ENCODE measurements at places on chromosomes 16 and 17. TPM values are rescaled to one million over a fixed set of nuclear protein-coding genes. Genes with fewer than 3 reads are reported as not detected.
A peak's percentile ranks its signal among the peaks of the same experiment; 100 is the strongest.

DNA sequence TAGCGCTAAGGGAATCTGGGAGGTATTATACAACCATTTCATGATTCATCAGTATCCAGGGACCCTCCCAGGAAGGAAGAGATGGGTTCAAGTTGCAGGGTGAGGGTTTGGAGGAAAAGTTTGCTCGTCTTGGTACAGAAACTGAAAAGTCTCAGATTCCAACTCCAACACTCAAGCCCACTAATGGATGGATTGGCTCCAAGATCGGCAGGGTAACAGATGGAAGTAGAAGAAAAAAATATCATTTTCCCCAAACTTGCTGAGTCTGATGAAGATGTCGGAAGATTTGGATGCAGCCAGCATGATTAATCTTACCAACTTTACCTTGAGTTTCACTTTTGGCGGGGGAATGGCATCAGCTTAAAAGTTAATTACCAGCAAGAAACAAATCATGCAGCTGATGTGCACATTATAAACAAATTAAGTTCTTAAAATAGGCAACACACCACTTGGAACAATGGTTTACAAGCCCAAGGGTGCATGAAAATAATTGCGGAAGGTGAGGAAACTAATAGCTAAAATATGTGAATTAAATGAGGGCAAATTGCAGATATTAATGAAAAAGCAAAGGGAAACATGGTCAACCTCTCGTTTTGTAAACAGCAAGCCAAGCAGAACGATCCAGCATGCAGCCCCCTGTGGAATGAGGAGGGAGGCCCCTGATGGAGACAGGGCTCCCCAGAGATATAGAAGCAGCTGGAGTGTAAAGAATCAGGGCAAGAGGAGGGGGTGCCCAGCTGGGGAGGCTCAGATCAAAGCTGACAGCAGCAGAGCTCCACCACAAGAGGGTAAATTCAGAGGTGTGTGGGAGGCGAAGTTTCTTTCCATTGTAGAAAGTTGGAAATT lies 44.1 kb upstream of the GRIN2A start:
- H3K4me1 ChIP-seq = peaks cover 6% of the 10 kb centered on the region
- H3K27ac ChIP-seq = no peak overlapping the region
- no peak overlapping the region for H3K4me3 ChIP-seq
- DNase-seq = no peak
- H3K27me3 ChIP-seq = no peaks in the 10 kb centered on the region

The UTS2R gene
- 0.36 TPM for total RNA-seq

DNA sequence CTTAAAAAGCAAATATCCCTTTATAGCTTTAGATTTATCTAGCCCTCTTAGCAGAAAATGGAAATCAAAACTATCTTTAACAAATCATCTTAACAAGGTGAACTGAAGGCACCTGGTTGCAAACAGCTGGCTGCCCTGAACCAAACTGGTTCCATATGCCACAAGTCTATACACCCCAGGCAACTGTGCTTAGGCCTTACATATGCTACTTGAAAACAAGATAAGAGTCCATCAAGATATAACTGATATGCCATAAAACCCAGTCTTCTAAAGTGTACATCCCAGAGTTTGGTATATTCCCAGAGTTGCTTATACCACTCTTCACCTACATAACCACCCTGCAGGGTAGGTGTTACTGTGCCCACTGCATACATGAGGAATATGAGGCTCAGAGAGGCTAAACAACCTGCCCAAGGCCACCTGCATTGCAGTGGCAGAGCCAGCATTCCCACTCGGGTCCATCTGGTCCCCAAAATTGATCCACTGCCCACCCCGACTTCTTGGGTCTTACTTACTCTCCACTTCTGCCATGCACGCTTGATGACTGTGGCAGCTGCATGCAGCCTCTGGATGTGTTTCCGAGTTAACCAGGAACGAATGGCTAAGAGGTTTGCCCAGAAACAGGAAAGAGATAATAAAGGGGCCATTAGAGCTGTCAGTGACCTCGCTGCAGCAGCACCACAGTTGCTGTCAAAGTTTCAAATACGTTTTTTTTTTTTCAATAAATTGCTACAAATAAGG lies 12.2 kb downstream of the ZNHIT3 start:
- no peak for DNase-seq
- no peak overlapping the region for H3K4me3 ChIP-seq
- no peak overlapping the region for H3K27ac ChIP-seq
- no peaks in the 10 kb centered on the region for H3K27me3 ChIP-seq

The GDPD1 gene
- total RNA-seq = 0.64 TPM

The CAVIN1 gene
- total RNA-seq = 1.1 TPM

The KRT28 gene
- not detected for total RNA-seq

GRCh38 chr16:83623091-83623730 lies 184.6 kb upstream of the HSBP1 start:
- H3K4me3 ChIP-seq = no peak overlapping the region
- no peaks in the 10 kb centered on the region for H3K27me3 ChIP-seq
- H3K27ac ChIP-seq = no peak overlapping the region
- no peaks in the 10 kb centered on the region for H3K36me3 ChIP-seq
- DNase-seq = no peak

GRCh38 chr16:55154956-55155355 lies 169.0 kb upstream of the IRX6 start:
- H3K27me3 ChIP-seq = no peaks in the 10 kb centered on the region
- no peak for DNase-seq
- H3K27ac ChIP-seq = no peak overlapping the region
- H3K36me3 ChIP-seq = no peaks in the 10 kb centered on the region

GRCh38 chr17:49082231-49082630 lies 50.3 kb upstream of the B4GALNT2 start:
- DNase-seq = no peak
- no peak overlapping the region for H3K27ac ChIP-seq
- H3K27me3 ChIP-seq = no peaks in the 10 kb centered on the region
- H3K4me3 ChIP-seq = no peak overlapping the region
- H3K4me1 ChIP-seq = no peaks in the 10 kb centered on the region

The CCL11 gene
- total RNA-seq = not detected

DNA sequence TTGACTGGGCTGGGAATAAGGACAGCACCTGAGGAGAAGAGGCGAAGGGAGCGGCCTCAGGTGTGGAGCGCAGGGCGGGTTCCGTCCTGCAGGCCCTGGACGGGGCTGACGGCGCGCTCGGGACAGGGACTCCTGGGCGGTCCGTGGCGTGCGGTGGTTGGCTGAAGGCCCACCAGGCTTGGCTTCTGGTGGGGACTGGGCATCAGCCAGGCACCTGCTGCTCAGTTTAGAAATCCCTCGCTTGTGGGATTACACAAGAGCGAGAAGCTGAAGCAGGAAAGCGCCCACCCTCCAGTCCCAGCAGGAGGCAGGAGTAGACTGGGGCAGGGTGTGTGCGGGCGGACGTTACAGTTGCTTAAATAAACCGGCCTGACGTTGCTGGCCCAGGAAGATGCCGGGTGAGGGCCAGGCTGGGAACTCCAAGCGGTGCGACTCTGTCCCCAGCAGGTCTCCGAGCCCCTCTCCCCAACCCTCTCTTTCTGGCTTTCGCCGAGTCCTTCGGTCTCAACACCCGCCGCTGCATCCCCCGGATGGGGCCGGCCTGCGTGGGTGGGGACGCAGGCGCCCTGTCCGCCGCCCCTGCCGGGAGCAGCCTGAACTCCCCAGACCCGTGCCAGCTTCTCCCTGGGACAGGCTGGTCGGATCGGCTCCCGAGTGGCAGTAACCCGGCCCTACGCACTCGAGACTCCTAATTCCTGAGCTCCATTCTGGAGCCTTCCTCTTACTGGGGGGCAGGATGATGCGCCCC lies 639 bp downstream of the MIF4GD start:
- peak overlapping the region; percentile 77 for H3K4me3 ChIP-seq
- peak overlapping the region; percentile 85 for H3K27ac ChIP-seq
- no peaks in the 10 kb centered on the region for H3K27me3 ChIP-seq
- H3K36me3 ChIP-seq = peaks cover 16% of the 10 kb centered on the region
- no peak for DNase-seq

GRCh38 chr16:2151188-2152091 lies 3.0 kb downstream of the RAB26 start:
- no peaks in the 10 kb centered on the region for H3K36me3 ChIP-seq
- DNase-seq = no peak
- H3K4me1 ChIP-seq = peaks cover 37% of the 10 kb centered on the region
- peak overlapping the region; percentile 13 for H3K27ac ChIP-seq
- H3K27me3 ChIP-seq = no peaks in the 10 kb centered on the region
- peak overlapping the region; percentile 98 for H3K4me3 ChIP-seq

The METRNL gene
- 3.5 TPM for total RNA-seq

GRCh38 chr17:39547713-39548478 lies 59.8 kb downstream of the NEUROD2 start:
- DNase-seq = peak; percentile 31
- H3K4me3 ChIP-seq = no peak overlapping the region
- H3K36me3 ChIP-seq = peaks cover 8% of the 10 kb centered on the region
- H3K27ac ChIP-seq = no peak overlapping the region
- no peaks in the 10 kb centered on the region for H3K4me1 ChIP-seq
- no peaks in the 10 kb centered on the region for H3K27me3 ChIP-seq

The RNF157 gene
- total RNA-seq = 14.8 TPM

- H3K36me3 ChIP-seq = no peaks in the 10 kb centered on the region
- no peak overlapping the region for H3K27ac ChIP-seq
- DNase-seq = no peak
- peaks cover 6% of the 10 kb centered on the region for H3K4me1 ChIP-seq
- H3K27me3 ChIP-seq = no peaks in the 10 kb centered on the region
Observed at GRCh38 chr16:46736695-46737094, 11.4 kb downstream of the MYLK3 start.

The BCKDK gene
- total RNA-seq = 39.4 TPM

GRCh38 chr17:77475016-77475976 lies 334.5 kb downstream of the SEC14L1 start:
- peaks cover 26% of the 10 kb centered on the region for H3K36me3 ChIP-seq
- DNase-seq = no peak
- no peaks in the 10 kb centered on the region for H3K27me3 ChIP-seq
- peaks cover 61% of the 10 kb centered on the region for H3K4me1 ChIP-seq

The TMEM98 gene
- 0.31 TPM for total RNA-seq

- H3K36me3 ChIP-seq = no peaks in the 10 kb centered on the region
- no peaks in the 10 kb centered on the region for H3K27me3 ChIP-seq
- H3K27ac ChIP-seq = no peak overlapping the region
Observed at GRCh38 chr16:78199325-78200022, 100.0 kb downstream of the WWOX start.

DNA sequence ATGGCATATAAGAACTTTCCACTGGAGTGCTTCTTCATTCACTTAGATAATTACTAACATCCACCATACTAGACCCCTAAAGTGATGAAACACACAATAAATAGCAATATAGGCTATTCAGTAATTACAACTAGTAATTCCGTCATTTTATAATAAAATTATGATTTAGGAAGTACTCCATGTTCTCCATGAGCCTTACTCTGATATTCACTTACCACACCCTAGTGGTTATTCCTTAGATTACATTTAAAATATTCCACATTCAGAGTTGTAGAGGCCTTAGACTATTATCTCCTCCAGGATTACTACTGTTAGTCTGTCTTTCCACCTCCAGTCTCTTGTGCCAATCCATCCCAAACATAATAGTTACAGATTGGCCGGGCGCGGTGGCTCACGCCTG lies 62.4 kb downstream of the STH start:
- H3K4me3 ChIP-seq = no peak overlapping the region
- no peaks in the 10 kb centered on the region for H3K4me1 ChIP-seq
- H3K27me3 ChIP-seq = no peaks in the 10 kb centered on the region
- no peak for DNase-seq
- H3K27ac ChIP-seq = no peak overlapping the region

DNA sequence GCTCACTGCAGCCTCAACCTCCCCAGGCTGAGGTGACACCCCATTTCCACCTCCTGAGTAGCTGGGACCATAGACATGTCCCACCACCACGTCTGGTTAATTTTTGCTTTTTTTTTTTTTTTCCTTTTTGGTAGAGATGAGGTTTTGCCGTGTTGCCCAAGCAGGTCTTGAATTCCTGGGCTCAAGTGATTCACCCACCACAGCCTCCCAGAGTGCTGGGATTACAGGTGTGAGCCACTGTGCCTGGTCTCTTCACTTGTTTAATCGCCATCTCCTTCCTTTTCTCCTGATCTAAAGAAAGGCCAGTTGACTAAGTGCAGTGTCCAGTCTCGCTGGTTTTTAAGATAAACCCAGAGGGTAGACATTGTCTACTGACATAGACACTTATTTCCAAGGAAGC lies 152.0 kb downstream of the C16orf95 start:
- DNase-seq = no peak
- no peaks in the 10 kb centered on the region for H3K27me3 ChIP-seq
- no peaks in the 10 kb centered on the region for H3K36me3 ChIP-seq
- no peak overlapping the region for H3K27ac ChIP-seq
- no peaks in the 10 kb centered on the region for H3K4me1 ChIP-seq
- H3K4me3 ChIP-seq = no peak overlapping the region

The STXBP4 gene
- total RNA-seq = 7.2 TPM

The TBC1D3B gene
- 2.5 TPM for total RNA-seq

The DHRS7C gene
- not detected for total RNA-seq

GRCh38 chr16:78147911-78148401 lies 48.5 kb downstream of the WWOX start:
- no peaks in the 10 kb centered on the region for H3K27me3 ChIP-seq
- DNase-seq = no peak
- H3K4me1 ChIP-seq = no peaks in the 10 kb centered on the region
- no peak overlapping the region for H3K4me3 ChIP-seq
- H3K27ac ChIP-seq = no peak overlapping the region

- no peak overlapping the region for H3K27ac ChIP-seq
- peaks cover 3% of the 10 kb centered on the region for H3K27me3 ChIP-seq
- H3K36me3 ChIP-seq = no peaks in the 10 kb centered on the region
- no peak overlapping the region for H3K4me3 ChIP-seq
- H3K4me1 ChIP-seq = 0 out of 2 replicates have a peak, but pooled peaks cover 4% of the 10 kb centered on the region
- no peak for DNase-seq
Observed at GRCh38 chr16:79601092-79601930, 774 bp upstream of the MAF start.

All from GM12878 (cell line).